ENCODE measurements at places on chromosomes 11 and 22.

DNA sequence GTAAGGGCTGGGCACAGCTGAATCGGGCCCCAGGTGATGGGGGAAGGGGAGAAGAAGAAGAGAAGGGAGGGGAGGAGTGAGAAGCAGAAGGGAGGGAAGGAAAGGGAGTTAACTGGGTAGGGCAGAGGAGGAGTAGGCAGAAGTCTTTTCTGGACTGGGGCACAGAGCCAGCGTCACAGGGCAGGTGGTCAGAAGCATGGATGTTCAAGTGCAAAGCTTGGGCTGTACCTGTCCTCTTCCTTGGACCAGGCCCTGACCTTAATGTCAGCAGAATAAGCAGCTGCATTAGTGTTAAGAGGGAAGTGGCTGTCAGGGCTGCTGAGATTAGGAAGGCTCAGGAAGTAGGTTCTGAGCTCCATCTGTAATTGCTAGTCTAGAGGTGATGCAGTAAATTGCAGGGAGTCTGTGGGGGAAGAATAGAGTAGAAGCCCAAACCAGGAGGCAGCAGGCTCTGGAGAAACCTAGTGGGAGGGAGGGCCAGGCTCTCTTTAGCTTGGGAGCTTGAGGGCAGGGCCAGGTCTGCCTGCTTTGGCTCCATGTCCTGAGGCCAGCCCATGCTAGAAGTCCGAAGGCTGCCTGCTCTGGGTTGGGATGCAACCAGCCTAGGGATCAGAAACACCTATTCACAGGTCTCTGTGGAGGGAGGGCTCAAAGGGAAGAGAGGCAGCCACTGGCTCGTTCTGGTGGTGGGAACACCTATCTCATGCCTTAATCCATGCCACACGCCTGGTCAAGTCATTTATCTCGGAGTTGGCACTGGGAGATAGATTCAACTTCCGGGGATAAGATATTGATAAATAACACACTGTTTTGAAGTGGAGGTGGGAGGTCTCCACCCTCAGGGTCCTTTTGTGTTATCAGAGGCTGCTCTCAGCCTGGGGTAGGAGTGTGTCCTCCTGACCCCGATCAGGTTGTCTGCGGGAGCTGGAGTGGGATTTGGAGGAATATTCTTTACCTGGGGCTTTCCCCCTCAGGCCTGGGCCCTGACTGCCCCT, 1.7 kb upstream of the UCP3 start:
- DNase-seq: no peak

DNA sequence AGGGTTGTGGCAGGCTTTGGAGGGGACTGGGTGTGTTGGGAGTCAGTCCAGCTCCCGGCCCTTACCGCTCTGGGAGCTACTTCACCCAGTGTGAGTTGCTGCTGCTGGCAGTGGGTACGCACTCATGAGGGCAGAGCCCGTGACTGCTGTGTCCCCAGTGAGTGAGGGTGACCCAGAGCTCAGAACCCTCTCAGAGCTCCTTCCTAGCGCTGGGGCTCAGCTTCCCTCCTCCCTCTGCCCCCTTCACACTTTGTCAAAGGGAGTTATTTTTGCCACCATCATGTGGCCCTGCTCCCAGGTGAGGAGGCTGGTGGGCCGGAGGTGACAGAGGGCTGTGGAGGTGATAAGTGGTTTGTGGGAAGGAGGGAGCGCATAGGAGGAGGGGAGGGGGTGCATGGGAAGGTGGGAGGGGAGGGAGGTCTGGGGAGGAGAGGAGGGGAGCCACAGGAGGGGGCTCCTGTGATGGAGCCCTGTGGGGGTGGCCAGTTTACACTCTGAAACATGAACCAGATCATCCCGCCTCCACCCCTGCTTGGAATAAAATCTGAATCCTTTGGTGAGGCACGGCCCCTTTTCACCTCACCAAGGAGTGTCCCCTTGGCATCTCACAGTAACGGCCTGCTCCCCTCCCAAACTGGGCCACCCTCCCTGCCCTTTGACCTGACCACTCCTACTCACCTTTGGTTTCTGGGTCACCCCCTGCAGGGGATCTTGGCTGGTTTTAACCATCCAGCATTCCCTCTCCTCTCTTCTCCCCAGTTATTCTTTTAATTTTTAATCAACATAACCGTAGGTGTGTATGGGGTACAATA, 9.9 kb downstream of the NDUFV1 start:
- DNase-seq: no peak

DNA sequence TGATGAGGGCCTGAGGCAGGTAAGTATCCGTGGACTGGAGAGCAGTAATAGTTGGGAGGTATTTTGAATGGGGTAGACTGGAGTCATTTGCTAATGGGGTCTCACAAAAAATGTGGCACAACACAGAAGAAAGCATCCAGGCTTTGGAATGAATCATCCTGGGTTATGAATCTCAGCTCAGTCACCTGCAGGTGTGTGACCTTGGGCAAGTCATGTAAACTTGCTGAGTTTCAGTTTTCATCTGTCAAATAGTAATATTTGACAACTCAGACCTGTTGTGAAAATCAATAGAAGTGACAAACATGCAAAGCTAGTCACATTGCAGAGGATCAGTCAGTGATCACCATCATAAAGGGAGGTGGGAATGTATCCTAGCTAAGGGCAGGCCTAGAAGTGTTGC, 232.0 kb upstream of the TENM4 start:
- no peak for DNase-seq

GRCh38 chr11:113245216-113245615, 69.2 kb upstream of the TTC12 start:
- no peak for DNase-seq

DNA sequence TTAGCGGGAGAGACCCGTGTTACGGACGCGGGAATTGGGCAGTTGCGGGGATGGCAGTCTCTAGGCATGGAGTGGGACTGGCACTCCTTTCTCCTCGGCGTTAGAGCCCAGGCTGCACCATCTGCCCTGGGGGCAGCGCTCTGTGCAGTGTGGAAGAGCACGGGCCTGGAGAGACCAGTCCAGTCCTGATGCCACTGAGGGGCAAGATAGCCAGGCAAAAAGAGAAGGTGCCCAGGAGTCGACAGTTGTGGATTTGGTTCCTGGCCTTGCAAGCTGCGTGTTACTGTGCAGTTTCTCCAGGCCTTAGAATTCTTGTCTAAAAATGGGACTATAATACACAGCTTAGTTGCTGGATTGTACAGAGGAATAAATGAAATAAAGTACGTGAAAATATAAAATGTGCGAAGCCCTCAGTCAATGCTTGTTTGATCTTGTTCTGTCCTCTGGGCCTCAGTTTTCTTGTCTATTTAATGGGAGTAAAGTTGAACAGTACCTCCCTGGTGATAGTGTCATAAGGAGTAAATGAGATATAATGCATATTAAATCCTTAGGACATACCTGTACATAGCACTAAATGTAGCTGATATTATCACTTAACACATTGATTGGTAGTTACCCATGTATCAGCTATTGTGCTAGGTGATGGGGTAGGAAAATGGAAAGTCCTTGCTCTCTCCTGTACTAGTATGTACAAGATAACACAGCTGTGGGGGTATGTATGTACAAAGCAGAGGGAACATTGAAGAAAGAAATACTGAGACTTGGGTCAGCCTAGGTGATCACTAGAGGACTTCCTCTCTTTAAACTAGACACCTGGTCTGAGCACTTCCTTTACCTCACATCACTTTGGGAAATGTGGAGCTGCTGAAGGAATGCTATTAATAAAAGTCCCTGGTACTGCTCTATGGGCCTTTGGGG, 1.2 kb downstream of the ATXN10 start:
- DNase-seq: no peak

- no peak for DNase-seq
Observed at GRCh38 chr22:46977656-46978343, 215.3 kb downstream of the TBC1D22A start.

GRCh38 chr22:41501209-41501608, 32.3 kb downstream of the ACO2 start:
- peak; percentile 11 for DNase-seq
